ENCODE measurements at places on chromosomes 16 and 17.

GRCh38 chr17:58329035-58329809 is 627 bp upstream of the TSPOAP1 start:
- DNase-seq: no peak

DNA sequence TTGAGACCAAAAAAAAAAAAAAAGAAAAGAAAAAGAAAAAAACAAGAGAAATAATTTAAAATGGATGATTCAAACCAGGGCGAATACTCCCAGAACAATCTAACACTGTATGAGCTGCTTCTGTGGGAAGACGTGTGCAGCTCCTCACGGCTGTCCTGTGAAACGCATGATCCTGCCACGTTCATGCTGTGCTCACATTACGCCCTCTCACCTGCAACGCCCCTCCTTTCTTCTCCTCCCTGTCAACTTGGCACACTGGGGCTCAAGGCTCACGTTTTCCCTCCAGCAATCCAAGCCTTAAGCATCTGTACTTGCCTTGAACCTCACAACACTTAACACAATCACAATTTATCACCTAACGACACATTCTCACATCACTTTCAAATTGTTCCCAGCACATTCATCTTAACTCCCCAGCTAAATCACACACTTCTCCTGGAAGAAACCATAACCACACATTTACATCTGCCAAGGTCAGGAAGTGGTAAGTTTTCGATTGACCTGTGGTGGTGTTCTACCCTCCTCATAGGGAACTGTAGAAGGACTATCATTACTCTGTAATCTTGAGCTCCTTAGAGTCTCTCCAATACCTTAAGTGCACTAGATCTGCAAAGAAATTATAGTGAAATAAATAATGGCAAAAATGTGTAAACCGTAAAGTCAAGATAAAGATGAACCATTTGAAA is 29.1 kb downstream of the MBTPS1 start:
- no peak for DNase-seq

- no peak for DNase-seq
Observed at GRCh38 chr16:8831450-8831849, 33.8 kb downstream of the PMM2 start.

GRCh38 chr17:51000835-51001638 is 119.6 kb downstream of the SPAG9 start:
- DNase-seq: peak; percentile 1

GRCh38 chr16:50711040-50711439 is 17.6 kb downstream of the NOD2 start:
- DNase-seq: no peak

GRCh38 chr17:61414936-61415251 is 15.3 kb downstream of the TBX2 start:
- no peak for DNase-seq

All from cerebellar nuclear complex (tissue), 1 donor.